ENCODE measurements at places on chromosomes 5 and 9.

- DNase-seq: no peak
Observed at GRCh38 chr5:68331192-68332079, 115.9 kb downstream of the PIK3R1 start.

- no peak for DNase-seq
Observed at GRCh38 chr9:69214939-69215338, 40.9 kb downstream of the TJP2 start.

DNA sequence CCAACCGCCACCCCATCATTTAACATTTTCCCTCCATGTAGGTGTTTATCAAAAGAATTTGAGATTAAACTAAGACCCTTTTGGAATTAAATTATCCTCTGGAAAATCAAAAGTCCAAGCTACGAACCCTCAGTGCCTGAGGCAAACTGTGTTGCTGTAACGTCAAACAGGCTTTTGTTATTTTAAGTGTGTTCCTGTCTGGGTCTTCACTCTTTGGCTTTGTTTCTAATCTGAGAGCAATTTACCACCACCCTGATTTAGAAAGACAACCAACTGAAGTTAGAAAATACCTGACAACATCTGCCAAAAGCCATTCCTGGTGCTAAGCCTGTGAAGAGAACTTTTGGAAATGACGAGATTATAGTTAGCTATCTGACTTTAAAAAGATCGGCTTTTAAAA, 199.9 kb downstream of the DIRAS2 start:
- DNase-seq: no peak

DNA sequence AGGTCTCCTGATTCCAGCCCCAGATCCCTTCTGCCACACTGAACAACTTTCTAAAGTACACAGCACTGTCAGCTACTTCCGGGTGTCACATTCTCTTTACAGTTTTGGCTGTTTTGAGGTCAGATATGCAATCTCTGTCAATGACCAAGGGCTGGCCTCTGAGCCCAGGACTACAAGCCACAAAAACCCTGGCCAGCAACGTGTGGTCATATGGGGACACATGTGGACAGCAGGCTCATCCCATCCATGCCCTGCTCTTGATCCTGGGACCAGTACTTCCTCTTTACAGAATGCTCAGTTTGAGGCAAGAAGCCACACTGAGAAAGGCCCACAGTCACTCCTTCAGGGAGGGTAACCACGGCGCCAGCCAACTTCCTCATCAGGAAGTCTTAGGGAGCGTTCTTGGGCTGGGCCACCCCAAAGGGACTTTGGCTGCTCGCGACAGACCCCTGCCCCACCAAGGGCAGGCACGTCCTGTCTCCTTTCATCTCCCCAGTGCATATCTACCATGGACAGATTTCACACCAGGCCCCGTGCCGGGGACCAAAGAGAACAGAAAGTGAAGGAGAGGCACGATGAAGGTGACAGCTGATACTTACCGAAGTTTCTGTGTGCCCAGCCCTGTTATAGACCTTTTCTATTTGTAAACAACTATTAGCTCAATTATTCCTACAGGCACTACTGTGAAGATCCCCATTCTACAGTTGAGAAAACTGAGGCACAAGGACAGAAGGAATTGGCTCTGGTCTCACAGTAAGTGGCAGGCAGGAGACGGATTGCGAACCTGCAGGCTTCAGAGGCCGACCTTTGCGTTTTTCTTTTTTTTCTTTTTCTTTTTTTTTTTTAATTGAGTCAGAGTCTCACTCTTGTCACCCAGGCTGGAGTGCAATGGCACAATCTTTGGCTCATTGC, 37.3 kb downstream of the STK10 start:
- peak; percentile 18 for DNase-seq

DNA sequence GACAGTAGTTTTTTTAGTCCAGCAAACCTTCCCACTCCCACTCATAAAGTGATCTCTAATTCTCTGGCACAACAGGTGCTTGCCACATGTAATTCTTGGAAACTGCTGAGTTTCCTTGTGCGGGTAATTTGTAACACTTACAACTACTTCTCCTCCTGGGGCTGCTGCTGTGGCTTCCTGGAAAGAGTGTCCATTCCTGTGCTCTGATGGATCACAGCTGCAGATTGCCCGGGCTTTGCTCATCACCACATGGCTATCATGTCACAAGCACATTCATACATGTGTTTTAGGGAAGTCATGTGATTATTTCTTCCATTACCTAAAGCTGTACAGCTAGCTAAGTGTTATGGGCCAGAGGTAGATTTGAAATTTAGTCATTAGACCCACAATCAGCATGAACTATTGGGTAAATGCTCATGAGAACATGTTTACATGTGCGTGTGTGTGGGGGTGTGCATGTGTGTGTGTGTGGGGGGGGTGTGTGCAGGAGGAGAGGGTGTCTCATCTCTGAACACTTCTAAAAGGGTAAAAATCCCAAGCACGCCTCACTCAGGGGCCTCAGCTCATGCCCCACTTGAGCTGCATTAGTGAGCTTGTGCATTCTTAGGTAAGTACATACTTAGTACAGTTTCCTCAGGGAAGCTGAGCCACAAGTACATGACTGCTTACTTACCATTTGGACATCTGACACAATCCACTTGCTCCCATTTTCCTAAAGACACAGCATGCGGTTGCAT, 118.1 kb upstream of the CCDC112 start:
- DNase-seq: no peak

Data from head of caudate nucleus (tissue), 42 donors.